Activated naive CD4-positive, alpha-beta T cell (primary cell): ENCODE measurements at places on chromosomes 1 and 21.

DNA sequence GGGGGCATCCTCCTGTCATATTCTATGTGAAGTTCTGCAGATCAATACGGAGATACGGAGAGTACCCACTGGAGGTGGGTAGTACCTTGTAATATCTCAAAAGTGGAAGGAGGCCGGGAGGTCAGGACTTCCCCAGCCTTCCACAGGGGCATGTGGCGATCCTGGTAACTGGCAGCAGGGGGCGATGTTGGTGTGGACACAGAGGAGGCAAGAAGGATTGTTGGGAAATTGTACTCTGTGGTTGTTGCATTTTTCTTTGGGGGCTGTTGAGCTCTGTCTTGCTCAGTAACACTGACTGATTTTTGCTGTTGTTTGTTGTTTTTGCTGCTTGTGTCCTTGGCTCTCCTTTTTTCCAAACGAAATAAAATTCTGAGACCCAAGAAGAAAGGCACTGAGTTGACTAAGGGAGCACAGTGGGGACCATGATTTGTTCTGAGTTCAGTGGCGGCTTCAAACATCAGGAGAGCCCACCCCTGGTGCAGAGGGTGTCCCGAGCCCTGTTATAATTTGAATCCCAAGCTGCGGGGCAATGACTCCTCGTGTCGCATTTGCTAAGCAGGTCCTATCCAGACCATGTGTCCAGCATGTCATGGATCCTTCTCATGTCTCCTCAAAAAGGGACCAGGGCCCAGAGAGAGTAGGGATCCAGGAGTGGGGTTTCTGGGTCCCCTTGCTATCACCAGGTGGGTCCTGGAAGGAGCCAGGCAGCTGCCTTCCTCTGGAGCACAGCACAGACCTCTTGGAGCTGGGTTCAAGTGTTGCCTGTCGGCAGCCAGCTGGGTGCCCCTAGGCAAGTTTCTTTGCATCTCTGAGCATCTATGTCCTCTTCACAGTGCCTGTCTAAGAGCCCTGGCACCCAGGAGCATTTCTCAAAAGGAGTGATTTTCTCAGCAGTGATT, 22.8 kb downstream of the LHX4 start:
- peak; percentile 49 for DNase-seq

- no peak for DNase-seq
These were observed 7.7 kb downstream of the ARHGEF2 start for GRCh38 chr1:155970531-155971167.

DNA sequence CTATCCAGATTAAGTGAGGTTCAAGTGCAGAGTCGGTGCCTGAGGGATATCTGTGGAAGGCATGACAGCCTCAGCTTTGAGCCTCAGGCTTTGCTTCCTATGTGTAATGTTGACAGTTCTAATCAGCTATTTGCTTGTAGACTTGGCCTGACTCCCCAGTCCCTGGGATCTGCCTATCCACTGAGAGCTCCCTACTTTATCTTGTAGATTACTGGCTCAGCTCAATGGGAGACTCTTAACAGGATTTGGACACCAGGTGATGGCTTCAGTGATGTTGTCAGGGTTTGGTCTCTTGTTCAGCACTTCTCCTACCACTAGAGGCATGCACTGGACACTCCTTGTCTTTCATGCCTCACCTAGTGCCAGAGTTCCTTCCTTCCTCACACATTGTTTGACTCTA, 126.6 kb upstream of the BEND5 start:
- DNase-seq: no peak

DNA sequence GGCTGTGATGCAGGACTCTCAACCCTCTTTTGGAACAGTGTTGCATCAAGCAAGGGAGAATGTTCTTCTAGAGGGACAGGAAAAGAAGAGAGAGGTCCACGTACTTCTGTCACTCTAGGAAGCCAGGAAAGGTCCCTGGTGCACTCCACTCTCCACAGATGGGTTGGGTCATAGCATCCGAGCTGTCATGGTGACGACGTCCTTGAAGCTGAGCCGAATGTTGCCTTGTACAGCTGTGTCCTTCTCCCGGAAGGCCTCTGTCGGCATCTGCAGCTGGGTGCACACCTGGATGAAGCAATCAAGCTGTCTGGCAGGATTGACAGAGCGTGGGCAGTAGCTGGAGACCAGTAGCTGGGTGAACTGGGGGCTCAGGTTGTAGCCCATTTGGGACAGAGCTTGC, 12.5 kb downstream of the MDM4 start:
- no peak for DNase-seq

GRCh38 chr1:181604482-181605249, 121.3 kb downstream of the CACNA1E start:
- no peak for DNase-seq

DNA sequence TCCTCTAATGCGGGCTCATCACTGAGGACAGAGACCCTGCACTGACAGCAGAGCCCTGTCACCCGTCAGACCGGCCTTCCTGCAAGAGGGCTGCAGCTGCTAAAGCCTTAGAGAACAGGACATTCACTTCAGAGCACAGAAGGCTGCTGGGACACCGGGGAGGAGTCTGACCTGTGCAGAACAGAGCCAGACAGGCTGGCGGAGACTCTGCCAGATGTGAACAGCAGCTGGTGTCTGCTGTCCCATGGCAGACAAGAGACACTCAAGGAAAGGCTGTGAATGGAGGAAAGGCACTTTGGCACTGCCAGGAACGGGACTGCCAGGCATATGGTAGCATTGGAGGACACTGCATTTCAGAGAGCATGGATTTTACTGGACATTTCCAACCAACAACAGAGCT, 21.4 kb downstream of the MRAP start:
- DNase-seq: no peak

DNA sequence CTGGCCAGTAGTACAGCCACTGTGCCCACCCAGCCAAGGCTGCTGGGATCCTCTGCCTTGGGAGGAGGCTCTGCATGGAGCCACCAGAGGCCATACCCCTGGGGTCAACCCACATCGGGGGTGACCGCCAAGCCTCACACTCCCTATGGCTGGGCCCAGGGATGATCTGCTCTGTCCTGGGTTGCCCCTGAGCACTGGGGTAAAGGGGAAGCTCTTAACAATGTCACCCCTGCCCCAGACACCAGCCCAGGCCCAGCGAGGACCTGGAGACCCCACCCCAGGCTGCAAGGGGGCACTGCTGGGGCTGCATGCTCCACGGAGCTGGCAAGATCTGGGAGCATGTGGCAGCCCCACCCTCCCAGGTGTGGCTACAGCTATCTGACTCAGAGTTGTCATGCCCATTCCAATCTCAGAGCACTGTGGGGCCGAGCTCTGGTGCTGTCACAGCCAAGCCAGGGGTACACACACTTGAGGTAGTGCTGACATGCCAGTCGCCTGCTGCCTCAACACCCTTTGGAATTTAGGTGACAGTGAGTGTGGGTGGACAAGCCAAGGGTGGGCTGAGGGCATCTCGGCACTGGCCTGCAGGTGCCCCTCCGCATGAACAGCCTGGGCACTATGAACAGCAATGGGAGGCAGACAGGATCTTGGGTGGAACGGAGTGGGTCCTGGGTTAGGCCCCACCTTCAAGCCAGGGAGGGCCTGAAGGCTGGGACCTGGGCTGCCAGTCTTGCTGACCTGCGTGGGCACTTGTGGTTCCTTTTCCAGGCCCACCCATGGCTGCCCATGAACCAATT, 427.7 kb downstream of the LRRIQ3 start:
- DNase-seq: no peak

- no peak for DNase-seq
These were observed 20.8 kb upstream of the LAPTM5 start for GRCh38 chr1:30778154-30778978.

- no peak for DNase-seq
These were observed 196.7 kb upstream of the GALNT2 start for GRCh38 chr1:229870381-229870780.

DNA sequence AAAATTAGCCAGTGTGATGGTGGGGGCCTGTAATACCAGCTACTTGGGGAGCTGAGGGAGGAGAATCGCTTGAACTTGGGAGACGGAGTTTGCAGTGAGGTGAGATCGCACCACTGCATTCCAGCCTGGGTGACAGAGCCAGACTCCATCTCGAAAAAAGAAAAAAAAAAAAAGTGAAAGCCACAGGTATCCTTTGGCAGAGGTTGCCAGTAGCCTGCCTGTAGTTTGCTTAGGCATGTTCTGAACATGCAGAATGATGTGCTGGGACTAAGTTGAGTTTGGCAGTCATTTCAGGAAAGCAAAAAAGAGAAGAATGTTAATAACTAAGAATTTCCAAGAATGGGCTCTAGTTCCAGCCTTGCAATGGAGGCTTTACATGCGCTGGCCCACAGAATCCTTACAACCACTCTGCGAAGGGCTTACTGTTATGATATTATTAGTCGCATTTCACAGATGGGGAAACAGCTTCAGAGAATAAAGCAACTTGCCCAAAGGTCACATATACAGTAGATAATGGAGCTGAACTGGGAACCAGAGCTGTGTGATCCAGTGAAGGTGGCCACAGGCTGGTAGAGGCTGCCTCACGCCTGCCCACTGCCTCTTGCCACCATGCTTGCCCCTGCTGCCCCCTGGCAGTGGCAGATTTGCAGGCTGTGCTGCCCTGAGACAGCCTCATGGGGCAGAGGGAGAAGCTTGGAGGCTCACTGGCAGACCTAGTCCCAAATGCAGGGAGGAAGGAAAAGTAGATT, 66.5 kb upstream of the LYST start:
- no peak for DNase-seq

GRCh38 chr1:242870966-242871365, 346.5 kb upstream of the PLD5 start:
- no peak for DNase-seq

GRCh38 chr1:175579956-175580750, 163.2 kb downstream of the TNR start:
- no peak for DNase-seq

DNA sequence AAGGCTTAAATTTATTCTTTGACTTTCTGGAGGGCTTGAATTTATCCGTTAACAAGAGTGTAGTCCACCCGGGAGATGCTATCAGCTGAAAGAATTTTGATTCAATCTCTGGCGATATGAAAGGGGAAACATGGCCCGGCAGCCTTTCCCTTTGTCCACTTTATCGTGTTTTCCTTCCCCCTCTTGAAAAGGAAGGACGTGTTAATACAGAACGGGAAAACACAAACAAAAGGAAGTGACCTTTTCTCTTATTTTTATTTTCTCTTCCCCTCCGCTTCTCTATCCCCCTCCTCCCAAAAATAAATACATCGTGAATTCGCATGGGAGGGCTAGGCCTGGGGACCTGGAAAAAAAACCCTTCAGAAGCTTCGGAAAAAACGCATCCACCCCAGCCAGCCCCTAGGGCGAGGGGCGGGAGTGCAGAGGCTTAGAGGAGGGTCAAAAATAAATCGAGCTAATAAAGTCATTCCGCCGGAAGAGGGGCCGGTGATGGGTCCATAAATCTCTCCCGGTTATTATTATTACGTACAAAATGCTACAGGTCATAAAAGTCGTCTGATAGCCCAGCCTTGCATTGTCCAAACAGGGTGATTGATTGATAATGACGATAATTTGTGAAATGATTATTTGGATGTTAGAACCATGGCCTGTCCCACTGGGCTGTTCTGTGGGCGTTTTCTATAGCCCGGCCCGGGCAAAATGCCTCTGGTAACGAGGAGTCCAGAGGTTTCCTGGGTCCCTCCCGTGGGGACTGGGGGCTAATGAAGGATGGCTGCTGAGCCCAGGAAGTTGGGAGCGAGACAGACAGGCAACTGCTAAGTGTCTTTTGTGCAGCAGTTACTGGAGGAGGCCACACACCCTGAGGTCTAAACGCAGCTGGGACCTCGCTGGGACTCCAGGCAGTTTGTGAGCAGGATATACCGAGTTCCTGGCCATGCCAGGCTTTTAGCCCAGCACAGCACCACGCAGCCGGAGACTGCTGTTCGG, 179.4 kb downstream of the PRDM16 start:
- no peak for DNase-seq

DNA sequence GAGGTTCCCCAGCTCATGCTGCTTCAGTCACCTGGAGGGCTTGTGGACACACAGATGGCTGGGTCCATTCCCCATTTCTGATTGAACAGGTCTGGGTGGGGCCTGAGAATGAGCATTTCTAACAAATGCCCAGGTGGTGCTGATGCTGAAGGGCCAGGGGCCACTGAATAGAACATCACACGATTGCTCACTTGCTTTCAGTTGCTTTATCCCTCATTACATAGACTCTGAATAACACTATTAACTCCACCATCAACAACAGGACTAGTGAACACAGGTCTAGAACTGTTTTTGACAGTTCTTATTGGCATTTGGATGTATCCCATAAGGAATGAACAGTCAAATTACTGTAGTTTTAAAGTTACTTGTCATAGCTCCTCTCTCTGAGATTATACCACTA, 12.1 kb downstream of the TRAPPC10 start:
- no peak for DNase-seq

- no peak for DNase-seq
These were observed 26.2 kb downstream of the ITPKB start for GRCh38 chr1:226712742-226713419.
